T1000 (cell line): ENCODE measurements at places on chromosomes 6 and 20.

DNA sequence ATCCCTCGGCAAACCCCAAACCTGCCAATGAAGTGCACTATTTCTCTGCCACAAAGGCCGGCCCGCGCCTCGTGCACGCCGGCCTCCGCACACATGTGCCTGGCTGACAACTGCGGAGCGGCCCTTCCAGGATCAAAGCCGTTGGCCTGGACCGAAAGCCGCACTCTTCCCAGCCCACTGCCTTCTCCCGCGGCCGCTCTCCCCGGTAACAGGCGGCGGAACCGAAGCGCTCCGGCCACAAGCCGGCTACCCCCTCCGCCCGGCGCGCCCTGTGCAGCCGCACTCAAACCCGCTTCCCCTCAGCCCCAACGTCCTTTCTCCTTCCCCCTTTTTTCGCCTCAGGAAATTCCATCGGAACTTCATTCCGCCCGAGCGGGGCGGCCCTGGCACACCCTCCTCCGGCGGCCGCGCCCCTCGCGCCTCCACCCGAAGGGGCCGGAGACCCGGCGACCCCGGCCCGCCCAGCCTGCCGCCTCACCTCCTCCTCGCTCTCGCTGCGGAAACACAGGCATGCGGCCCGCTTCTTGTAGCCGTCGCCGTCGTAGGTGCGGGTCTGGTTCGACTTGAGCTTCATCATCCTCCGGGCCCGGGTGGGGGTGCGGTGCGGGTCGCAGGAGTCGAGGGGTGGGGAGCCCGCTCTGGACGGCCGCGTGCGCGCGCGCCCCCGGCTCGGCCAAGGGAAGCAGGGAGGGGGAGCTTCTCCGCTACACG lies 528 bp downstream of the NUDT3 start:
- DNase-seq, result no peak

- DNase-seq, result no peak
Measured at GRCh38 chr6:154318721-154319120, 37.9 kb downstream of the IPCEF1 start.

DNA sequence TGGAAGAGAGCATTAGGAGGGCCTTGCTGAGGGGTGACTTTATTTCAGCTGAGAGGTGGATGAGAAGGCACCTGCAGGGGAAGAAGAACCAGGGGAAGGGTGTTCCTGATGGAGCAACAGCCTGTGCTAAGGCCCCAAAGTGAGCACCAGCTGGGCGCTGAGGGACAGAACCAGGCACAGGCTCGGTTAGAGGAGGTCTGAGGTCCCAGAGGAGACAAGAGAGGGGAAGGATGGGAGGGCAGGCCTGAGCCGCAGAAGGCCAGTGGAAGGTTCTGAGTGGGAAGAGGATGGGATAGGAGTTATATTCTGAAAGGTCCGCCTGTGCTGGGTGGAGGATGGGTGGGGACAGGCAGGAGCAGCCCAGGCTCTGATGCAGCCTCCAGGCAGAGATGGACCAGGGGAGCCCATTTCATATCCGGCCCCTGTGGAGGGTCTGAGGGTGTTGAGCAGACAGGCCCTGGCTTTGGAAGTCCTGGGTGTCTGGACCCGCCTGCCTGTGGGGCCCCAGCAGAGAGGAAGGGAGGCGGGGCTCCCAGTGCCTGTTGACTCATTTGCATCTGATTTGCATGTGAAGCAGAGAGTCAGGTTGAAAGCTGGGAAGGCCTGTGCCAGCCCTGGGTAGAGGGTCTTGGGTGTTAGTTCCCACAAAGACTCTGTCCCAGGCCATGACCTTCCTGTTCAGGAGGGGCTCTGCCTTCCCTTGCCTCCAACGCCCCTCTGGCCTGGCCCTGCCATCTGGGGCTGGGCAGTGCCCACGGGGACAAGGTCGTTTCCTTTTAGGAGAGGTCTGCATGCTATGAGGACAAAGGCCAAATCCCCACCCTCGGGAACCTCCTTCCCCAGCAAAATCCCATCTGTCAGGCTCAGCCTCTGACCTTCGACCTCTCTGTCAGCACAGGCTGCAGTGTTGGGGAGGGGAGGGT lies 10.6 kb upstream of the FAM110A start:
- no peak for DNase-seq

GRCh38 chr6:102662851-102663250 lies 1269.3 kb downstream of the GRIK2 start:
- no peak for DNase-seq

GRCh38 chr6:21953831-21954801 lies 342.7 kb downstream of the PRL start:
- no peak for DNase-seq

DNA sequence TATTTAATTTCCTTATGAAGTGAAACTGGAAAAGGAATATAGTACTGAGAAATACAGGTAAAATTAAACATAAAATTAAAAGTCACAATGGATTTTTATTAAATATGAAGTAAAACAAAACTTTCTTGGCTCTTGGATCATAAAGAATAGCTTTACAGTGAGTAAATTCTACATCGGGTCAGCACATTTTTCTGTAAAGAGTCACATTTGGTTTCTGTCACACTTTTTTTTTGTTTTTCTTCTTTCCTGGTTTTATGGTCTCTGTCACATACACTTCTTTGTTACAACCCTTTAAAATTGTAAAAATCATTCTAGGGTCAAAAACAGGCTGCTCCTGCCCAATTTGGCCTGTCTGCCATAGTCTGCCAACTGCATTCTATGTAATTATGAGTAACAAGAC lies 254.4 kb upstream of the POU3F2 start:
- no peak for DNase-seq
